Panc1 (cell line): ENCODE measurements at places on chromosomes 11 and 22.

DNA sequence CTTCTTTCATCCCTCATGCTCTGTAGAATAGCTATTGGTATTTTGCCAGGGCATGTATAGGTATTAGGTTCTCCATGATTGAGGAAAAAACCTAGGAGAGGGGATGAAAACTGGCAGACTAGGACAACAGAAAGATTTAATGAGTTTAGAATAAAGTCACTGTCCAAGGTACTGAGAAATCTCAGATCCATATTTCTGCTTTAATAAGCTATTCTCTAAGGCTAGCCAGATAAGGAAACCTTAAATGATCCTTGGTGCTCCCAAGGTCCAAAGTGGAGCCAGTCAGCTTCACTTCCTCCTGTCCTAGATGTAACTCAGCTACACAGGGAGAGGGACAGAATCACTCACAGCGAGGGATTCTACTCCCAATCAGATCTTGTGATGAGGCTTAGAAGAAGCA, 13.7 kb upstream of the CSNK2A3 start:
- H3K4me3 ChIP-seq = no peak overlapping the region
- DNase-seq = no peak
- no peak overlapping the region for H3K27ac ChIP-seq
- H3K4me1 ChIP-seq = no peaks in the 10 kb centered on the region

- H3K36me3 ChIP-seq = no peaks in the 10 kb centered on the region
- no peak overlapping the region for H3K4me3 ChIP-seq
- H3K27ac ChIP-seq = no peak overlapping the region
- no peaks in the 10 kb centered on the region for H3K27me3 ChIP-seq
Measured at GRCh38 chr11:7592711-7593110, 78.9 kb downstream of the PPFIBP2 start.

DNA sequence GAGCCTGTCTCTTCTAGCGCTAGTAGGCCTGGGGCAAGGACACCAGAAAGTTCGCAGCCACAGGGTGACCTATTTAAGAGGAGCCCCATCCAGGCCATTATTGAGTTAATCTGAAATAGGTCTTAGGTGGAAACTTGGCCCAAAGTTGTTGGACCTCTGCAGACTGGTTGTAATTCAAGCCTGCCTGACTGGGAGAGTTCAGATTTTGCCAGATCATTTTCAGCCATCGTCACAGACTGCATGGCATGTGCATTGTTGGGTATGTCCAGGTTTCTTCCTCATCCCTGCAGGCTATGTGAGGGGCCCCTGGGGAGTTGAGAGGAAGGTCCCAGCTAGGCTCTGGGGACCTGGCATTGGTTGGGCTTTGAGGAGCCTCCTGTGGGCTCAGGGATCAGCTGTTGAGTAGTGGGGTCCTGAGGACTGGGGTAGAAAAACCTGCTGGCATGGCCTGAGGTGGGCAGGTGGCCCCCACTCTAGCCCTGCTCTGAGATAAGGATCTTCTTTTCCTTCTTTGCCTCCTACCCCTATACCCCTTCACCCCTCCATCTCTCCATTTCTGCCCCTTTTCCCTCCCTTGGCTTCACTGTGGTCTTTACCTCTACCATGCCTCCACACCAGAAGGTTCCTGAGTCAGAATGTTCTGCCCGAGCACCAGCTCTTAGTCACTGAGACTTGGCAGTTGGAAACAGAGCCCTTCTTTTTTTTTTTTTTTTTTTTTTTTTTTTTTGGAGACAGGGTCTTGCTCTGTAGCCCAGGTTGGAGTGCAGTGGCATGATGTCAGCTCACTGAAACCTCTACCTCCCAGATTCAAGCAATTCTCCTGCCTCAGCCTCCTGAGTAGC, 112.7 kb downstream of the MORC2 start:
- H3K4me3 ChIP-seq = no peak overlapping the region
- no peaks in the 10 kb centered on the region for H3K27me3 ChIP-seq
- no peak for DNase-seq
- H3K4me1 ChIP-seq = no peaks in the 10 kb centered on the region
- no peaks in the 10 kb centered on the region for H3K36me3 ChIP-seq

GRCh38 chr22:44393066-44393465, 80.3 kb upstream of the SHISAL1 start:
- no peaks in the 10 kb centered on the region for H3K36me3 ChIP-seq
- H3K4me1 ChIP-seq = no peaks in the 10 kb centered on the region
- no peak overlapping the region for H3K27ac ChIP-seq
- H3K27me3 ChIP-seq = no peaks in the 10 kb centered on the region; the same call in 1 of the 2 replicates

- H3K36me3 ChIP-seq = no peaks in the 10 kb centered on the region; the same call in 1 of the 2 replicates
- no peak overlapping the region for H3K27ac ChIP-seq
- no peaks in the 10 kb centered on the region for H3K27me3 ChIP-seq
Measured at GRCh38 chr11:12868315-12869073, 140.6 kb upstream of the RASSF10 start.
